ENCODE measurements at places on chromosomes 5 and 9.

DNA sequence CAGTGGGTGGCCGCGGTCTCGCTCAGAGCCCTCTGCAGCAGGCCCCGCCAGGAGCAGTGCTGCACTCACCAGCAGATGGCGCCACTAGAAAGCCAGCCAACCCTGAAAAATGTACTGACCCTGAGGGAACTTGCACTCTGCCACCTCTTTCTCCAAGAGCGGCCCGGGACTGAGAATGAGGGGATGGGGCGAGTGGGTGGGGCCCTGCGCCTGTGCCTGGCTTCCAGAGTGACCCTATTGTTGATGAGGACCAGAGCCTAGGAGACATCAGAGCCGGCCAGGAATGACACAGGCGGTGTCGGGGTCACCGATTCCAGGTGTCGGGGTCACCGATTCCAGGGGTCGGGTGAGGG lies 2.9 kb upstream of the IL17B start:
- peak; percentile 89 for DNase-seq

GRCh38 chr9:91530829-91531228 lies 107.2 kb upstream of the NFIL3 start:
- DNase-seq, result no peak

DNA sequence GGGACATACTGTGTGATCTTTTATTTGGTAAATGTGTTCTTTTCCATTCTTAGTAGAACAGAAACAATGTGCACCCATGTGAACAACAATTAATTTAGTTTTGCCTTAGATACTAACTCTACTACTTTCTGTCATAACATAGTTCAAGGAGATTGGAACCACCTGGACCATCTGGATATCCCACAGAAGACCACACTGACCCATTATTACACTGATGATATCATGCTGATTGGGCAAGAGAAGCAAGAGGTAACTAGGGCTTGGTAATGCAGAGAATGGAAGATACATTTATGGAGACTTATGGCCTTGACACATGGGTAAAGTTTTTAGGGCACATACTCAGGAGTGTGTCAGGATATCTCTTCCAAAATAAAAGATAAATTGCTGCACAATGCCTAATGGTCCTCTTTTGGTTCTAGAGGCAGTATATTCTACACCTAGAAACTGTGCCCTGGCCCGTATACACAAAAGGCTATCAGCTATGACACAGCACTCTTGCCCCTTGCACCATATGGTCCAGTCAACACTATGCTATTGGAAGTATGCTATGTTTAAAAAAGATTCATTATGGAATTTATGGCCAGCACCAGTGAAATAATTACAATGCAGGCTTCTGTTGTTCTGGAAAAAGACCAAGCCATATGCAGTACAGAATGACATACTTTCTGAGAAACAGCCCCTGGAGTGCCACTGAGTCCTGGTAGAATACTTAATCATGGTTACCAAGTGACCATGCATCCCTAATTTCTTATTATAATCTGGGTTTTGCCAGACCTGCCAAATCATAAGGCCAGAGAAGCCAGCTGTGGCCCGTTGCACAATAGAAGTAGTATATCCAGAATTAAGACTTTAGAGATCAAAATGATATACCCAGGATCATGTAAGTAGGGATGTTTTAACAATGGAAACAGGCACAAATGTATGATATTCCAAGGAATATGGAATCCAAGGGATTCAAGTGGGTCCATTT lies 41.6 kb upstream of the MROH2B start:
- DNase-seq, result no peak

DNA sequence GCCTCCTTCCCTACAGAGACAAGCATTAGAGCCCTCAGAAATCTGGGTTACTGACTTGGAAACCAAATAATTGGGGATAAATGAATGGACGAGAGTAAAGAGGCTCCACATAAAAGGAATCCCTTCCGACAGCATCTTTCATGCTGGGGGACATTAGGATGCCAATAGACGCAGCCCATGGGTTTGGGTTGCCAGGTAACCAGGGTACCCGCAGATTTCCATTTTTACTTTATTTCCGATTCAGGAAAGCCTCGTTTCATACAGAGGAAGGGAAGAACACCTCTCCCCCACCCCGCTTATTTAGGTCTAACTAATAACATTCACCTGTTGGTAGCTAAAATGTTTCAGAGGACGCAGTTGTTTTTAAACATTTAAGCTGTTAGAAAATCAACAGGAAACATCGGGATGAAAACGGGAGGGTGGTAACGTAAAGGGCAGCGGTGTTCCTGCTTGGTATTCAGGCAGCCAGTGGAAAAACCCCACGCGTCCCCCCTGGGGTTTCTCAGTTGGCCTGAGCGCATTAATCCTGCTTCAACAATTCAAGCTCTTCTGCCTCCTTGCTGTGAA lies 179.5 kb downstream of the YTHDC2 start:
- DNase-seq, result peak; percentile 53

DNA sequence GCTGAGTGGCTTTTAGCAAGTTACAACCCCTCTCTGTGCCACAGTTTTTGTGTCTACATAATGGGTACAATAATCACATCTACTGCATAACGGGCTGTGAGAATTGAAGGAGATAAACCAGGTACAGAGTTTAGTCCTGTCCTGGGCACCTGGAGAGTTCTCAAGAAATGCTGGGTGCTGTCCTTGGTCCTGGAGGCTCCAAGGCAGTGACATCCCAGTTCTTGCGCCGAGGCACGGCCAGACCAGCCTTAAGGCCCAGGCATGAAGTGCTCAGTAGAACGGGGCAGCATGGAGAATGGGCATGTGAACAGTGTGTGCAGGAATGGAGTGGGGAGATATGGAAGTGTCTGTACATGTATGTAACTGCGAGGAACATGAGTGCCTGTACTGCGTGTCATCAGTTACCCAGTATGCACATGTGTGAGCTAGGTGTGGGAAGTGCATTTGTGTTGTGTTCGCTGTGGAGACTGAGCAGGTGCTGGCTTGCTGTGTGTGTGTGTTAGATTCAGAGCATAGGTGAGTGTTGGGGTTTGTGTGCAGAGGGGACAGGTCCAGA lies 6.3 kb upstream of the UNC5A start:
- DNase-seq, result peak; percentile 85

DNA sequence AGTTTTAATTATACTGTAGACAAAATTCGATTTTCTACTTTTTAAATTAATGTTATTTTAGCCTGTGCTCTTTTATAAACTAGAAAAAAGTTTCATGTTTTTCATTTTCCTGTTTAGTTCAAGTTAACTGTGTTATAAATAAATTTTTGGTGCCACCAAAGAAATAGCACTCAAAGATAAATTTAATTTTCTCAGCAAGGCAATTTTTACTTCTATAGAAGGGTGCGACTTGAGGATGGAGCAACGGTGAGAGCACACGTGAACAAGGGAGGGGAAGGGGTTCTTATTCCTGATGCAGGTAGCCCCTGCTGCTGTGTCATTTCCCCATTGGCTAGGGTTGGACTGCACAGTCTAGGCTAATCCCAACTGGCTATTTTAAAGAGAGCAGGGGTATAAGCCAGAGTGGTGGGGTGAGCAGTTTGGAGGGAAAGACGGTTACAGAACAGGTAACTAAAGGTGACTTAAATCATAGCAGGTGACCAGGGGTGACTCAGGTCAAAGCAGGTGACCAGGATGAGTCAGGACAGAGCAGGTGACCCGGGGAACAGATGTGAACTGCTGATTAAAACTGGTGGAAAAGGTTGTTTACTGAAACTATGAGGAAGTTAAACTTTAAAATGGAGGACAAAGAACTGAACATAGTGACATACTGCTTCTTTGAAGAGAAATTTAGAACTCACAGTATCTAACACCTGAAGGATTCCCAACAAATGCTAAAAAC lies 104.6 kb upstream of the GPBP1 start:
- DNase-seq, result no peak

DNA sequence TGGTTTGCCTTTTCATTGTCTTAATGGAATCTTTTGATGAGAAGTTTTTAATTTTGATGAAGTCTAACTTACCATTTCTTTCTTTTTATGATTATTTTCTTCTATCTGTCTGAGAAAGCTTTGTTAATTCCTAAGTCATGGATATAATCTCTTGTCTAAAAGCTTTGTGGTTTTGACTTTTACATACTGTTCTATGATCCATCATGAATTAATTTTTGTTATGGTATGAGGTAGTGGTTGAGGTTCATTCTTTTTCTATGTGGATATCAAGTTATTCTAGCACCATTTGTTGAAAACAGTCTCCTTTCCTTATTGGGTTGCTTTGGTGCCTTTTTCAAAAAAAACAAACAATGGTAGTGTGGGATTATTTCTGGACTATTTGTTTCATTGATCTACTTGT lies 20.4 kb downstream of the FBXO10 start:
- DNase-seq, result no peak

GRCh38 chr5:174371600-174372094 lies 326.1 kb downstream of the NSG2 start:
- no peak for DNase-seq

- DNase-seq, result peak; percentile 96
Measured at GRCh38 chr5:43008363-43009153, 31.6 kb downstream of the ANXA2R start.

- peak; percentile 79 for DNase-seq
Measured at GRCh38 chr5:63401436-63402046, 560.7 kb downstream of the HTR1A start.

DNA sequence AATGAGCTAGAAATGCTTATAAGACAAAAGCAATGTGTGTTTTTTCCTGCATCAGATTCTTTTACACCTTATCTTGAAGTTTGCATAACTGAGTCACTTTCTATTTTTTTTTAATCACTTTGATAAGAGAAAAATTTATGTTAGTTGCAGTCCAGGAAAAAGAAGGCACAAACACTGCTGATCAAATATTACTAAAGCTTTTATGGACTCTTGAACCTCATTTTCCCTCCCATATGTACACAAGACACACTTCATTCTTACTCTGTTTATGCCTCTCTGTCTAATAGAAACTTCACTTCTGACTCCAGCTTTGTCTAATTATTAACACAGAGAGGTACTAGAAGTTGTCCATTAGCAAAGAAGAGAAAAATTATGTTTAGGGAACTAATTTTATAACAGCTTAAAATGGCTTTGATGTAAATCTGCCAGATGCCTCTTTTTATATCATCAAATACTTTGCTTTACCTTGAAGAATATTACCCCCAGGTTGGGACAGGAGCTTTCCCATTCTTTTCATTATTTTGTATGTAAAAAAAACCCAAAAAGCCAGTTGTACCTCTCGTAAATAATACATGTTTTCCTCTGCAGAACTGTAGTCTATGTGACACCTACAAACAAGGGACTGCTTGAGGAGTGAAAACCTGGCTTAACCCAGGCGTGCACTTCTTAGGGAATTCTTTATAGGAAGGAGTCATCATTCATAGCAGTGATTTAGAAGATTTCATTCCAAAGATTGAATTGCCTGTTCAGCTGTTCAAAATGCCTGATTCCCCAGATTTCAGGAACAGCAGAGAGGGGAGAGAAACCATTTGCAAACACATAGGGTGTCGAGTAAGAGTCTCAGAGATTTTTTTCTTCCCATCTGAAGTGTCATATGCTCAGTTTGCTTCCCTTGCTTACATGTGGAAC lies 72.6 kb downstream of the DAPK1 start:
- no peak for DNase-seq

GRCh38 chr9:134742822-134743535 lies 101.4 kb downstream of the COL5A1 start:
- peak; percentile 65 for DNase-seq

DNA sequence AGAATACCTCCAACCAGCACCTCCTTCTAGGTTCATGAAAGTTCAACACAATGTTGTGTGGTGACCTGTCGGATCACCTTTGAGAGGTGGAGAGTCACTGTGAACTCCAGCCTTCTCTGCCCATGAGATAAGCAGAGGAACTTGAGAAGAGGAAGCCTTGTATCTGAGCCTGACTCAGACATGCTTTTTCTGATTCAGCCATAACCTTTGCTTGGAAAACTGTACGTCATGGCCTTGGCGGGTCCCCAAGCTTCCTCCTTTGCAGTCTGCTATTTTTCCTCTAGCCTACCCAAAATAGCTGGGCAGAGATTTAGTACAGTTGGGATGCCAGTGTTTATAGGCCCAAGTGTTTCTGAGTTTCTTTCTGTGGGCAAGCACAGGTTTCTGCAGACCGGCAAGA lies 274.7 kb downstream of the CETN3 start:
- no peak for DNase-seq

- DNase-seq, result no peak
Measured at GRCh38 chr5:143536364-143536763, 132.9 kb upstream of the NR3C1 start.

GRCh38 chr5:158591301-158591863 lies 508.3 kb downstream of the EBF1 start:
- DNase-seq, result peak; percentile 77

DNA sequence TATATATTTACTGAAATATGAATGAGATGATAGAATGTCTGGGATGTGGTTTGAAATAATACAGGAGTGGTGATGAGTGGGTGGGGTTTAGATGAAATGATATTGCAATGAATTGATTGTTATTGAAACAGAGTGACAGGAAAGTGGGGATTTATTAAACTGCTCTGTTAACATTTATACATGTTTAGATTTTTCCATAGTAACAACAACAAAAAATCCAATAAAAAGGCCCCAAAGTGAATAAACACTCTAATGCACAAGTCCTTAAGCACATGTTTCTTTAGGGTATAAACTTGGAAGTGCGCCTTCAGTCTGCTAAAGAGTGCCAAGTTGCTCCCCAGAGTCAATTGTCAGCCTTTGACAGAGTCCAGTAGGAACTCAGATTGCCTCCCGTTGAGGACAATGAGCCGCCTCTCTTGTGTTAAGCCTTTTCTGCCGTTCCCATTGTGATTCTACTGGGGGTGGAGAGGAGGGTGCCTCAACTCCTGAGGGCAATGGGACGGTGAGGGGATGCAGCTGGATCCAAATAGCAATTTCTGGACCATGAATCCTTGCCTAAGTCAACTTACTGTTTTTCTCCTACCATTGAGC lies 112.3 kb downstream of the SLC28A3 start:
- DNase-seq, result peak; percentile 61

- no peak for DNase-seq
Measured at GRCh38 chr5:168282120-168282519, 9.3 kb upstream of the WWC1 start.

GRCh38 chr5:146126068-146126467 lies 20.7 kb upstream of the PLAC8L1 start:
- DNase-seq, result no peak

DNA sequence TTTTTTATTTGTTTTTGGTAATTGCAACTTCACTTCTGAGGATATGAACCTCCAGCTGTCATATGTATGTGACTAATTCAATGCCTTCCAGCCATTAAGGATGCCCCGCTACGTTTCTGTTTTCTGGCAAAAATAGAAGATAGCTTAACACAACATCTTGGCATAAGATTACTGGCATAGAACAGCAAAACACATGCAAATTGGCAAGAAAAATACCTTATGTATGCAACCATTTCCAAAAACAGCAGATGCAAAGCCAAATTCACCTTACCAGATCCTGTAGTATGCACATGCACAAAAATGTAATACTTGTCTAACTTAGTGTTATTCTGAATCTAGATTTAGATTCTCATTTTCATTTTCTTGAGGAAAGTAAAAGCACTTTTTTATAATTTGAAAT lies 461.1 kb upstream of the CYLC2 start:
- no peak for DNase-seq

Data from GM23338 (cell line).